ENCODE measurements at places on chromosomes 2 and 18.

GRCh38 chr2:25201265-25201664, 32.9 kb upstream of the POMC start:
- DNase-seq: no peak

DNA sequence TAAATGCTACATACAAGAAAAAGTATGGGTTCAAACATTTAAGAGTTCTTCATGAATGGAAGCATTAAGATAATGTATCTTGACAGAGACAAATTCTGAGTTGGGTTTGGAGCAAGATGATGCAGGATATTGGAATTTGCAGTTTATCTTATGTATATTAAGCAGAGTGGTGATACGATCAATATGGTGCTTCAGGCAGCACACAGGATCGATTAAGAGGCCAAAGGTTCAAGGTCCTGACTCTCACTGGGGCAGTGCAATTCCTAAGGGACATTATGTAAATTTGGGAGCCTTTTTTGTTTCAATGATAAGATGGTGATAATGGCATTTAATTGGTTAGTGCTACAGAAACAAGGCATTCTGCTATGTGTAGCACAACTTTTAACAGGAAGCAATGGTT, 381.9 kb downstream of the KCNJ3 start:
- DNase-seq: no peak

- DNase-seq: no peak
These were observed 33.7 kb downstream of the CTIF start for GRCh38 chr18:48572402-48573126.

DNA sequence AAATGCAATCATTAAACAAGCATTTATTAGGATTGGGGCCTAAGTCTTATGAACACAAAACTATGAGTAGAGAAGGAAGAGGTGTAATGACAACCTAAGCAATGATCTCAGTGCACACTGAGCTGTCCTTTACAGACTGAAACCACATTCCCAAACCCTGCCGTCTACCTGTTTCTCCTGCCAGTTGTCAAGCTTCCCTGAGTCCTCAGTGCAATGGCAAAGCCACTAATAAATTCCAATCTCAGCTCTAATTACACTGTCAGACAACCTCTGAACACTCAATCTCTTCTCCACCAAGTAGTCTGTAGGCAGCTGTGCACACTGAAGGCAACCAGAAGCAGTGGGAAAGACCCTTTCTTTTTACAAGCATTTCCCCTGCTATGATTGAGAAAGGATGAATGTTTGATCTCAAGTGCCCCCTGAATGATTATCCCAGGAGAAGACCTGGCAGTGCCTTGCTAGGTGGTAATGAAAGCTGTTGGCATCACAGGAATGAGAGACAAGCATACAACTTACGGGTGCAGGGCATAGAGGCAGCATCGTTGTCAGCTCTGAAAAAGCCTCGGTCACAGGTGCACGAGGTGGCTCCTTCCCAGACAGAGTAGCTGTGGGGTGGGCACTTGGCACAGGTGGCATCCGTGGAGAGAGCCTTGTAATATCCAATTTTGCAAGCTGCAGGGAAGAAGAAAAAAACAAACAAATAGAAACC, 71.4 kb downstream of the EPHA4 start:
- no peak for DNase-seq

DNA sequence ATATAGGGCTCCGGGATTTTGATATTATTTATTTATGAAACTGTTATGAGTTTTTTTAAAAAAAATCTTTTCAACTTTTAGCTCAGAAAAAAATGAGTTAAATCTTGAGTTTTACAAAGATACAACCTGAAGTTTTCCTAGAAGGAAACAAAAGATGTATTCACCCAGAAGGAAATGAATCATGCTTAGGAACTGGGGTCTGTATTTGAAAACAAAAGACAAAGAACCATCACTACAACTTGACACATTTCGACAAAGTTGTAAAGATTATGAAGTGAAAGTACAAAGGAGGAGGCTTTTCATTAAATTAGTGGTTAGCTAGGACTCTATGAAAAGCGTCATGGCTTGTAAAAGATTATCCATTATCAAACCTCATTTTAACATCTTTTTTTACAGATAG, 143.3 kb downstream of the PDE1A start:
- no peak for DNase-seq

All from activated naive CD4-positive, alpha-beta T cell treated with anti-CD3 and anti-CD28 coated beads, Interleukin-2, amount 10 ng/mL, durations not matched to agents 7 days and 5 days (primary cell).